ENCODE measurements at places on chromosomes 5 and 9.

- no peak for DNase-seq
Measured at GRCh38 chr5:143080407-143080806, 310.2 kb downstream of the ARHGAP26 start.

DNA sequence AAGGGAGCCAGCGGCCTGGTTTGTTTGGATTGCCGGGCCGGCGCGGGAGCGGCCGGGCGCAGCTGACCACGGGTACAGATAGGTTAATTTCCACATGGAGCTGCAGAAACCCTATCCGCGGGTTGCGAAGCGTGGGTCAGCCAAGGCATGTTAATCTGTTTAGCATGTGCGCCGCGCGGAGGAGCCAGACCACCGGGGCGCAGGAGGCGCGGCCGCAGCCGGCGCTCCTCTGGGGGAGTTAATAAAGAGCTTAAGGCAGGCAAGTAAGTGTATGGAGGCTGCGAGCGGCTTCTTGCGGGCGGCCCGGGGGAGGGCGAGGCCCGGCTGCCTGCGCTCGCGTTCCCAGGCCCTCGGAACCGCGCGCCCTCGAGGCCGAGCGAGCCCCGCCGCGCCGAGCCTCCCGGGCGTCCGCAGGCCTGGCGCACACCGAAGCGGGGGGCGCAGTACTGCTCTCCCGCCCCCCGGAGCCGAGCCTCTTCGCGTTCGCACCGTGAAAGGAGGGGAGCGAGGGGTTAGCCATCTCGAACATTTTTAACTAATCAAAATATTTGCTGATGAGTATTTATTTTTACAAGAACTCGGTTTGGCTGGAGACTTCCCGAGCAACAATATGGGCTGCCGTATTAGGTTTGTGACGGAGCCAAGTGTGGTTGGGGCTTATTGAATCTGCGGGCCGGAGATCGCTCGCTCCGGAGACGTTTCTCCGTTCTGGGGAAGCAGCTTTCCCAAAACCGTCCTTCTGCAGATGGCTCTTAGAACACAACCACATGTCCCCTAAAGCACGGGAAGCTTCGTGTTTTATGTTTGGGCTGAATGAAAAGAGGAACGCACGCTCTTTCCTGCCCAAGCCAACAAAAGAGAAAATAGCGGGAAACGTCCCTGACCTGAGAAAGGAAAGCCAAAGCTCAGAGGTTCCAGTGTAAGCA, 28.8 kb downstream of the FOXD1 start:
- no peak for DNase-seq

GRCh38 chr5:111997308-111997707, 240.3 kb upstream of the NREP start:
- no peak for DNase-seq

DNA sequence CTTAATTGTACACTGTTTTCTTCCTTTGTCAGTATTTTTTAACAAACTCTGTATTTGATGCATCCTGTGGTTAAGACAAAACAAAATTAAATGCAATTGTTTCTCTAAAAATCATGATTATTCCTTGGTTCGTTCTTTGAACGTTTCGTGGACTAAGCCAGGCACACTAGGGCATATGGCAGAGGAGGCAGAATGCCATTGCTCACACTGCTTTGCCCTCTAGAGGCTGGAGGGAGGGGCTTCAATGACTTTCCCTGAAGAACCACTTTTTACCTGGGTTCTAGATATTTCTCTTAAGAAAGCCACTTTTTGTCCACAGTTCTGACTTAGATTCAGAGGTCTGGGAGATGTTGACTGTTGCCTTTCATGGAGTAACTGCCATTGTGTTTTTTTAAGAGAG, 236.2 kb upstream of the ADAMTSL1 start:
- DNase-seq = no peak

GRCh38 chr5:18311266-18311665, 677.0 kb downstream of the TAF11L14 start:
- no peak for DNase-seq

DNA sequence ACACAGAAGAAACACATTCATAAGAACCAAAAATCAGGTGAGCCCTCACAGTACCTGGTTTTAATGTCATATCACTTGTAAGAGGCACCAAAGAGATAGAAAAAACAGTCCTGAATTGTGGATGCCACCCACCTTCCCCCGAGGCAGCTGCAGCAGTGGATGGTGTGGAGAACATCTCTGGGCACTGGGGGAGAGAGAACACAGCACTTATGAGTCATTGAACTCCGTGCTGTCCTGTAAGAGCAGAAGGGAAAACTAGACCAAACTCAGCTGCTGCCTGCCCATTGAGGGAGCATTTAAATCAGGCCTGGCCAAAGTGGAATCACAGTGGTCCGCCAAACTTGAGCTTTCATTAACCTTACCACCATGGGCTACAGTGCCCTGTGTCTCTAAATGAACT, 296.2 kb downstream of the SPATA31D1 start:
- no peak for DNase-seq

- DNase-seq = no peak
Measured at GRCh38 chr5:130115686-130116085, 211.4 kb downstream of the CHSY3 start.

- DNase-seq = no peak
Measured at GRCh38 chr5:154783774-154784460, 28.7 kb downstream of the LARP1 start.

- DNase-seq = no peak
Measured at GRCh38 chr9:21316032-21316842, 11.1 kb upstream of the IFNA5 start.

GRCh38 chr5:126872561-126873354, 95.8 kb downstream of the LMNB1 start:
- DNase-seq = no peak

GRCh38 chr9:113673726-113674125, 202.4 kb upstream of the ZNF618 start:
- no peak for DNase-seq

- DNase-seq = no peak
Measured at GRCh38 chr5:116764941-116765340, 190.3 kb upstream of the SEMA6A start.

DNA sequence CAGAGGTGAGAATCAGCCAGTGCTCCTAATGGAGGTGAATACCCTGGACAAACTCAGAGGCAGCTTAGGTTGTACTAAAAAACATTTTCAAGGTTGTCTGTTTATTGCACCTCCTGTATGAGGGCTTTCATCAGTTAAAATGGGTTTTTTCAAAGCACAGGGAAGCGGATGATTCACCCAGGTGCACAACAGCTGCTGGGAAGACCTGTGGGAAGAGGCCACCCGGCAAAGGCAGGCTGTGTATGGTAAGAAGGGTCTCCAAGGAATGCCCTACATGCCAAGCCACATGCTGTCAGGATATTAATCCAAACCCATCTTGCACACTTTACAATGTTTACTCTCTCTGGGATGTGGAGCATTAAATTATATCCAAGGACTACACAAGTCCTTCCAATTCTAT, 14.7 kb downstream of the SIL1 start:
- DNase-seq = no peak

GRCh38 chr5:90534922-90535321, 5.5 kb upstream of the LYSMD3 start:
- DNase-seq = no peak

GRCh38 chr5:71834601-71835000, 115.5 kb downstream of the CARTPT start:
- DNase-seq = no peak

DNA sequence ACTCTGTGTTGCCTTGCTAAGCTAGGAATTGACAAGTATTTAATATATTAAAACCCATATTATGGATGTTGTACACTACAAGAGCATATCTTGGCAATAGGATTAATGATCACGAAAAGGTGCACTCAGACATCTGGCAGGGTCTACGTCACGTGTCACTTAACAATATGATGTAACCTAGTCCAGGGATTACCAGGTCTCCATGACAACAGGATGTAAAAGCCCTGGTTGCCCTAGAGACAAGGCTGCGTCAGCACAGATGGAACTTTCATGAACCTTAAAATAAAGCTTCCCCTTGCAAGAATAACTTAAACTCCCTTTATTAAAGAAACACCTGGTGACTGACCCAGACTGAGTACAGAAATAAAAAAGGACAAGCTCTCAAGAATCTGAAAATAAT, 717.8 kb downstream of the CDH18 start:
- no peak for DNase-seq

GRCh38 chr9:136678624-136679023, 8.6 kb downstream of the AGPAT2 start:
- no peak for DNase-seq

DNA sequence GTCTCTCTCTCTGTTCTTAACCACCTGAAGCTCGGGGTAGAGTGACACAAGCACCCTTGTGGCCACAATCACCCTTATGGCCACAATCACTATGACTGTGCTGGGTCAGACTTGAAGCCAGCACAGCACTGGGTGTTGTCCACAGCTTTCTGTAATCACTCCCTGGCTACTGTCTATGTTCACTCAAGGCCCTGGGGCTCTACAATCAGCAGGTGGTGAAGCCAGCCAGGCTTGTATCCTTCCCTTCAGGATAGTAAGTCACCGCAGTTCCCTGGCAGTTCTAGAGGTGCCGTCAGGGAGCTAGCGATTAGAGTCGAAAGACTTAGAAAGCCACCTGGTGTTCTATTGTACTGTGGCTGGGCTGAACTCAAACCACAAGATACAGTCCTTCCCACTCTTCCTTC, 44.2 kb downstream of the GDA start:
- no peak for DNase-seq

DNA sequence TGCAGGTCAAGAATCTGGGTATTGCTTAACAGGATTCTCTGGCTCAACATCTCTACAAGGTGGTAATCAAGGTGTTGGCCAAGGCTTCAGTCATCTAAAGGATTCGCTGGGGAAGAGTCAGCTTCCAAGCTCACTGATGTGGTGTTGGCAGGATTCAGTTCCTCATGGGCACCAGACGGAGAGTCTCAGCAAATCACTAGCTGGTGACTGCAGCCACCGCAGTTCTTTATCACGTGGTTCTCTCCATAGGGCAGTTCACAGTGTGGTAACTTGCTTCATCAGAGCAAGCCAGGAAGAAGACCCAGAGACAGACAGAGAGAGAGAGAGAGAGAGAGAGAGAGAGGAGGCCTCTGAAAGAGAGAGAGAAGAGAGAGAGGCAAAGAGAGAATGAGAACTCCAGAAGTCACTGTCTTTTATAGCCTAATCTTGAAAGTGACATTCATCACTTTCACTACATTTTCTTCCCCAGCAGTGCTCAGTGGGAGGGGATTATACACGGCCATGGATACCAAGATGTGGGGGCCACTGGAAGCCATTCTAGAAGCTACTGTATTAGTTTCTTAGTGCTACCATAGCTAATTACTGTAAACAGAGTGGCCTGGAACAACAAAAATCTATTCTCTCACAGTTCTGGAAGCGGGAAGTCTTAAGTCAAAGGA, 109.2 kb upstream of the SMIM23 start:
- DNase-seq = no peak

DNA sequence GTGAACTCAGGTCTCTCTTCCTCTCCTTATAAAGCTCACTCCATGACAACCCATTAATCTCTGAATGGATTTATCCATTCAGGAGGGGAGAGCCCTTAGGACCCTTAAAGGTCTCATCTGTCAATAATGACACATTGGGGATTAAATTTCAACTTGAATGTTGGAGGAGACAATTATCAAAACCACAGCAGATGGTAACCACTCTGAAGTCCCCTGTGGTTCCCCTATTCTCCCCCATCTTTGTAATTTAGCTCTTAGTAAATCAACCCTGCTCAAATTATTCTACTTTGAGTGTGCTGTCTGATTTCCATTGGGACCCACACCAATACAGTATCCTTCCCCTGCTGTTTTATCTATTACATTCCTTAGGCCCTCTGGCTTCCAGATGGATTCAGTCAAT, 72.0 kb upstream of the RAI14 start:
- no peak for DNase-seq

DNA sequence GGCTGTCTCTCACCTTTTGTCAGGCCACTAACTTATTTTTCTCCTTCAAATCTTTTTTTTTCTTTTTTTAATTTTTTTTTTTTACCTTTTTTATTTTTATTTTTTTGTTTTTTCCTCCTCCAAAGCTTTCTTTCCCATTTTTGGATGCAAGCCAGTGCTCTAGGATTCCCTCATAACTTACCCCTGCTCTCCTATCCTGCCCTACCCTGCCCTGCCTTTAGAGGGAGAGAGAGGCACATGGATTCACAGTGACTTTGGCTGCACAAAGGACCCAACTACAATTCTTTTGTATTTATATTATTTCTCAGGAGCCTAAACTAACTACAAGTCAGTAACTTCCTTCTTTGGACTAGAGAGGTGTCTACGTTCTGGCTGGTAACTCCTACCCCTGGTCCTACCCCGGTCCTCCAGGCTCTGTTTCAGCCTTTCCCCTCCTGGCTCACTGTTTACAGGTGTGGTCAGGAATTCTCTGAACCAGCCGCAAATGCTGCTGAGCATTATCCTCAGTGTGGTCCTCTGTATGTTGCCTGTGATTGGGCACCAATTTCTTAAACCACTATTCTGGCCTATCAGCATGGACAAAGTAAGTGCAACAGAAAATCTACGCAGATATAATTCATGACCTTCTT, 8.4 kb upstream of the RUSC2 start:
- no peak for DNase-seq

DNA sequence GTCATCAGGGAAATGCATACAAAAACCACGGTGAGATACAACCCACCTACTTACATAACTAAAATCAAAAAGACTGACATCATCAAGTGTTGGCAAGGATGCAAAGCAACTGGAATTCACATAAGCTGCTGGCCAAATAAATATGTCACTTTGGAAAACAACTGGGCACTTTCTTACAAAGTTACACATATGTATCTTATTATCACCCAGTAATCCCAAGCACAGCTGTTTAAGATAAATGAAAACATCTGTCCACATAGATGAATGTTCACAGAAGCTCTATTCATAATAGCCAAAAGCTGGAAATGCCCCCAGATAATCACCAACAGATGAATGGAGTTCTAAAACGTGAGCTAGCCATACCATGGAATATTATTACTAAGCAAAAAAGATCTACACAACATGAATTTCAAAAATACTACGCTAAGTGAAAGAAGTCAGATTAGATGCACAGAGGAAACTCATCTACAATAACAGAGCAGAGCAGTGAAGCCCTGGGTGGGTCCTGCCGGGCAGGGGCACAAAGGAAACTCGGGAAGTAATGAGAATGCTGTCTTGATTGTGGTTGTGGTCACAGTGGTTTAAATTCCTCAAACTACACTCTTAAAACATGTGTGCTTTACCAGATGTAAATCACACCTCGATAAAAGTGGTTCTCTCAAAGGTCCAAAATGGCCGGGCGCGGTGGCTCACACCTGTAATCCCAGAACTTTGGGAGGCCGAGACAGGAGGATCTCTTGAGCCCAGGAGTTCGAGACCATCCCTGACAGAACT, 8.5 kb downstream of the CAMSAP1 start:
- no peak for DNase-seq

GRCh38 chr9:134382733-134383132, 56.5 kb downstream of the RXRA start:
- DNase-seq = no peak

GRCh38 chr9:19387317-19387716, 7.3 kb upstream of the RPS6 start:
- DNase-seq = no peak

GRCh38 chr9:96020792-96021550, 145.5 kb downstream of the ERCC6L2 start:
- DNase-seq = no peak

GRCh38 chr5:12330381-12330780, 426.1 kb upstream of the CTNND2 start:
- DNase-seq = no peak
